ENCODE measurements at places on chromosomes 6 and 20.

DNA sequence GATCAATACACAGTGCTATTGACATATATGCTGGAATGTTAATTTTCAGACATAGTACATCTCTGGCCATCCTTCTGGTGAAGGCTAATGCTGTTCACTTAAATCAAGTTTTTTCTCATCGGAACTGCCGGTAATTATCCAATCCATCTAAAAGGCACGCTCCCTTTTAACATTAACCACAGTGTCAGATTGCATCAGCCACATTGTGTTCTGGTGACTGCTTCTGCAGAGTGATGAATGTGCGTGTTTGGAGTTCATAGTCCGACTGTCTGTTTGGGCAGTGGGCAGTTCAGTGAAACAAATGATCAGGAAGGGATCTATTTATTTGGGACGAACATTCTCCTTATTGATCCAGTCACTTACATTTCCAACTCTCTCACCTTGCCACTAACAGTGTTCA is 49.5 kb downstream of the SOBP start:
- DNase-seq = no peak

- DNase-seq = no peak
Observed at GRCh38 chr6:138404666-138405337, 779 bp downstream of the HEBP2 start.

DNA sequence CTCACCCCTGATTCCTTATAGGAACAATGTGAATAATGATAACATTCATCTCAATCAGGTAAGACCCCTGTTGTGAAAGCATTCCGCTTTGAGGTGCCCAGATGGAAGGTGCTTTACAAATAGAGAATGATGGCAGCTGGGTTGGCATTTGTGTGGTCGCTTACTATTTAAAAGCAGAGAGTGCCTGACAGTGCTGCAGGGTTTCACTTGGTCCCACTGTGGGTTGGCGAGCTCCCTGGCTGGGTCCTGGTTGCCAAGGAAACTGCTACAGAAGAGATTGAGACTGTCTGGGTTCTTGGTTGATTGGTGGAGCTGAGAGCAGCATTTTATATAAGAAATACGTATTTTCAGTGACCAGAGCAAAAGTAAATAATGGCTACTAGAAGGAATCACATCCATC is 207.2 kb upstream of the KCNQ5 start:
- DNase-seq = no peak

DNA sequence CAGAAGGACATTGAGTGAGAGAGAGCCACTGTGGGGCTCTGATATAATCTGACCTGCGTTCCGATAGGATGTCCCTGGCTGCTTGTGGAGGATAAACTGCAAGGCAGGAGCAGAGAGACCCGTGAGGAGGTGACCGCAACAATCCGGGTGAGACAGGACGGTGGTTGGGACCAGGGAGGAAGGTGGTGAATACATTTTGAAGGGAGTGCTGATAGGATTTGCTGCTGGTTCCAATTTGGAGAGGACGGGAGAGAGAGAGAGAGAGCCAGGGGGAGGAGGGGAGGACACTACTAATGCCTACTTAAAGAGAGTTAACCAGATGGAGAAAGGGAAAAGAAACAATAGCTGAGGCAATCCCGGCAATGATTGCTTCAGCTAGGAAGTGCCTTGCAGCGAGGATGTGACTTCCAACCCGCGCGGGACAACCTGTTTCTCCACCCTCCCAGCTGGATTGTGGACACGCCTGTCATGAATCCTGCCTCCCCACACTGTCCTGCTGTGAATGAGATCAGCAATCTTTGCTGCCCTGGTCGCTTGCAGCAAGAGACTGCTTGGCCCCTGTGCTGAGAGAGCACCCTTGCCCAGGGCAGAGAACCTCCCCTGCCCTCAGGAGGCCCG is 199.0 kb upstream of the KCNG1 start:
- no peak for DNase-seq

GRCh38 chr6:160667639-160668481 is 3.8 kb upstream of the LPA start:
- DNase-seq = peak; percentile 40

DNA sequence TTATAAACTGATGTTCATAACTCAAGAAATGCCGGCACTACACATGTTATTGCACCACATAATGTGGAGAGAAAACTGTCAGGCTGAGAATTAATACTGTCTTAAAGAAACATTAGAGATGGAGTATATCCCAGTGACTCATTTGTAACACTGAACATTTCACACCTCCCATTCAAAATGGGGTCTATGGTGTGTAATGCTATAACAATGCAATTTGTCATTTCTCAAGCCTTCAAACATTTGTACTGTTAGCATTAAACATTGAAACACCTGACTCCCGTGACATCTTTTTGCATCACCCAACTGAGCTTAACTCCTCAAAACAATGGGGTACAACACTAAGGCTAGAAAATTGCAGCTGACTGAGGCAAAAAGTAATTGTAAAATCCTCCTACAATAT is 151.7 kb downstream of the DST start:
- DNase-seq = no peak

DNA sequence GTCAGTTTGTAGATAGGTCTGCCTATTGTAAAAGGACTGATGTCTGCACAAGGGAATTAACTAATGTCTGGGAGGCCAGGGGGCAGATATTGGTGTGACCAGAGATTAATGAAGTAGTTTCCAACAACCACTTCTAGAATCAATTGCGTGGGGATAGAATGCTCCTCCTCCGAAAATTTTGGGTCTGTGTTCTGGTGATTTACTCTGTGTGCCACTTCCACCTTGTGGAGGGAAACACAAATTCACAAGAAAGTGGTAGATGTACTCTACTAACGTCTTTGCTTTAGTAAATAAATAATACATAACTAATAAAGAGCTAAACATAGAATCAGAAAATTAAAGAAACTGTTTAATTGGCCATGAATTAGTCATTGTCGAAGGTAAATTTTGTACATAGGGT is 25.5 kb downstream of the TMEM14A start:
- DNase-seq = no peak

GRCh38 chr6:56794421-56794820 is 151.7 kb upstream of the DST start:
- no peak for DNase-seq

- DNase-seq = no peak
Observed at GRCh38 chr6:107715550-107716321, 108.4 kb downstream of the SCML4 start.

DNA sequence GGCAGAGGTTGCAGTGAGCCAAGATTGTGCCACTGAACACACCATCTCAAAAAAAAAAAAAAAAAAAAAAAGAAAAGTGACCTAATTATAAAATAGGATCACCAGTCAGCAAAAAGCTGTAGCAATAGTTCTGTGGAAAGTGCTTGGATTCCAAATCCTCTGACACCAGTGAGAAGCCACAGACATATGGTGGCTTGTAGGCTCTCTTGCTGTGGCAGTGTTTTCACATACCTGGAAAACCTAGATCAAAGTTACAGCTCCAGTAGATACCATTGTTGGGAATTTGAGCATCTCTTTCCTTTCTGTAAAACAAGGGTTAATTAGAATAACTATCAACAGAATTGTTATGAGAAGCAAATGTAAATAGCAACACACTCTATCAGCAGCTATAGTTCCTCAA is 4.1 kb downstream of the CCDC170 start:
- DNase-seq = no peak

- no peak for DNase-seq
Observed at GRCh38 chr6:19337101-19337500, 500.1 kb upstream of the ID4 start.

DNA sequence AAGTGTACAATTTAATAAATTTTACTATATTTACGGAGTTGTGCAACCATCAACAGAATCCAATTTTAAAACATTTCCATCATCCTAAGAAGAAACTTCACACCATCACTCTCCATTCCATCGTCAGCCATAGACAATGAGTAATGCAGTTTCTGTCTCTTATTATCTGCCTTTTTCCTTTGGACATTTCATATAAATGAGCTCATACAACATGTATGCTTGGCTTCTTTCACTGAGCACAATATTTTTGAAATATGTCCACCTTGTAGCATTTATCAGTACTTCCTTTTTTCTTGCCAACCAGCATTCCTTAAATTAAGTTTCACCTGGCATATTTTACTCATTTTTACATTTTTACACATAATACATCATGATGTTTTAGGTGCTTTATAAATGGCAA is 22.7 kb upstream of the HIVEP1 start:
- no peak for DNase-seq

DNA sequence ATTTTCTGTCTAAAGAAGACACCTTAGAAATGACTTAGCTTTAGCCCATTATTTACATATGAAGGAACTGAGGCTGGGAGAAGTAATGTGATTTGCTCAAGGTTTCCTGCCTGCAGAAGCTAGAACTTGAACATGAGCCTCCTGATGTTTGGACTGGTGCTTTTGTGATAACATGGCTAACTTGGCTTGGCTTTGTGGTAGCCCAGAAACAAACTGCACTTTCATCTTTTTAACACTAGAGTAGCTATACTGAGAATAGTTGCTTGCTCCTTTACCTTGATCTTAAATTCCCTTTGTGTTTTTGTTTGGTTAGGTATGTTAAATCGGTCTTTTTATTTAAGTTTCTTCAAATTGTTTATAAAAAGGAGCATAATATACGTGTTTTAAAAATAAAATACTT is 163.5 kb upstream of the MANEA start:
- DNase-seq = no peak

GRCh38 chr6:47650553-47651432 is 47.6 kb upstream of the ADGRF4 start:
- DNase-seq = no peak

GRCh38 chr20:58138395-58138794 is 90.1 kb downstream of the ANKRD60 start:
- no peak for DNase-seq

GRCh38 chr6:154726887-154727286 is 6.3 kb upstream of the SCAF8 start:
- no peak for DNase-seq

DNA sequence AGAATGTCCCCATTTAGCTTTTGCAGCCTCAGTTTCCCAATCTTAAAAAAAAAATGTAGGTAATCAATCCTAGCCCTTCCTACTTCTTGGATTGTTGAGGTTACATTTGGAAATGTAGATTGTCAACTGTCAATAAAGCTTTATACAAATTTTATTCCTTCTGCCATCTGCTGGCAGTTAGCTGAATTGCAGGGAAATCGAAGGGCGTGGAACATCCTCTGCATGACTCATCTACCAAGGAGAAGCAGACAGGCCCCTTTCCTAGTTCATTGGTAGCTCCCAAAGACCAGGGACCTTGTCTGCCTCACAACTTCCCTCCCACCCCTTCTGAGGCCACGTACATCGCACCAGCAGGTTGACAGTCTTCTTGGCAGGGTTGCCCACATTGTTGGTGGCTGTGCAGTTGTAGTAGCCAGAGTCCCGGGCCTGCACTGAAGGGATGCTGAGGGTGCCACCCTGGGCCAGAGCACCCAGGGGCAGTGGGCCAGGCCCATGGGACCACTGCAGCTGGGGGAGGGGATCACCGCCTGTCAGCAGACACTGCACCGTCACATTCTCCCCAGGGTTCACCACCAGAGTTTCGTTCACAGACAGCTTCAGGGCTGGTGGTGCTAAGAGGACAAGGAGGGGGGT is 43.6 kb downstream of the MDGA1 start:
- peak; percentile 82 for DNase-seq

- DNase-seq = no peak
Observed at GRCh38 chr6:140436023-140436811, 1061.8 kb upstream of the CITED2 start.

DNA sequence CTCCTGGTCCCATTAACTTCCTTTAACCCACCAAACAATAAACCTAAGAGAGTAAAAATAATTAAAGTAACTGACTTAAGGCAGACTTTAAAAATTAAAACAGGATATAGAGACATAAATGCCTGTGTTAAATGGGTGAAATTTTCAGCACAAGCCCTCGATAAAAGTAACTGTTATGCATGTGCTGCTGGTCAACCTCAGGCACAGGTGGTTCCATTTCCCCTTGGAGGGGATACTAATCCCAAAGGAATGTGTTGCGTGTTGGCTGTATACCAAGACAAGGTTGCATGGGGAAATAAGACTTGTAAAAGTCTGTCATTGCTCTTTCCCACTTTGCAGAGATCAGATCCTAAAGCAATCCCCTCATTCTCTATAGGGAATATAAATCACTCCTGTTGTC is 25.8 kb downstream of the HLA-A start:
- DNase-seq = no peak

GRCh38 chr6:157432231-157432891 is 51.4 kb downstream of the ZDHHC14 start:
- no peak for DNase-seq

GRCh38 chr6:31246051-31246521 is 25.8 kb downstream of the HLA-C start:
- DNase-seq = no peak

DNA sequence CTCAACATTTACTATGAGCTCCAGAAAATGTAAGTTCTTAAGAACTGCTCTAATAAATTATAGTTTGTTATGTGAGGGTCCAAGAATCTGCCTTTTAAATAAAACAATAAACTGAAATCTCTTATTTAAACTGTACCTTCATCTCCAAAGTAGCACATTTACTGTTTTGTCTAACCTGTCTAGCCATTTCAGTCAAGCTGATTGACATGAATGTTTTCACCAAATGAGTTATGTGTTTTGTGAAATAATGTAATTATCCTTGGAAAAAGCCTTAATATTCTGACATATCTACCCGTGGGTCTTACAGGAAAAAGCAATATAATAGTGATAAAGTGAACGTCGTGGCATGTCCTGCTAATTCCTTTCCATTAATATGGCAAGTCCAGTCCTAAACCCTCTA is 57.8 kb downstream of the OPRM1 start:
- DNase-seq = no peak

GRCh38 chr6:7169296-7169721 is 61.5 kb downstream of the RREB1 start:
- DNase-seq = no peak

GRCh38 chr20:24017458-24017755 is 28.8 kb upstream of the GGTLC1 start:
- DNase-seq = no peak

DNA sequence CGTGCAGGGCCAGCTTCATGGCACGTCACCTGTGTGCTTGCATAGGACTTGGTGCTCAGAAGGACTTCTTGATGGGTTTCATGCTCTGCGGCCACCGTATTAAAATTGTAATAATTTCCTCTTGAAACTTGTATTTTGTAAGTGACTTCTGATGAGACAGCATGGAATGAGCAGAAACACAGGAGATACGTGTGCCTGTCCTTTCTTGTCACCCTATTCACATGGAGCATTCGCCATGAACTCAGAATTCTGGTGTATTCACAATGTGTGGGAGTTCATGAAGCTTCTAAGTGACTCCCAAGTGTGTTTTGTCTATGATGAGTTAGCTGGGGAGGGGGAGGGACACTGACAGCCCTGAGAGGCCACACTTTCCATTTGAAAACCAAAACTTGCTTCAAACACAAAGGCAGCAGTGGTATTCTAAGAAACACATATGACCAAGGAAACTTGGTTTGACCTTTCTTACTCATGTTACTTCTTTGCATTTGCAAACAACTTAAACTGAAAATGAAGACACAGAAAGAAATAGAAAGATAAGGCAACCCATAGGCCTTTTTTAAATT is 92.1 kb upstream of the NEDD9 start:
- DNase-seq = peak; percentile 72

- DNase-seq = no peak
Observed at GRCh38 chr6:170460641-170461040, 92.5 kb downstream of the PSMB1 start.

- DNase-seq = no peak
Observed at GRCh38 chr20:56433221-56433879, 21.3 kb downstream of the CASS4 start.
